ENCODE measurements at places on chromosomes 2 and 18.
A peak's percentile ranks its signal among the peaks of the same experiment; 100 is the strongest.

- DNase-seq, result no peak
Observed at GRCh38 chr2:74544634-74545033, 9.1 kb downstream of the LOXL3 start.

DNA sequence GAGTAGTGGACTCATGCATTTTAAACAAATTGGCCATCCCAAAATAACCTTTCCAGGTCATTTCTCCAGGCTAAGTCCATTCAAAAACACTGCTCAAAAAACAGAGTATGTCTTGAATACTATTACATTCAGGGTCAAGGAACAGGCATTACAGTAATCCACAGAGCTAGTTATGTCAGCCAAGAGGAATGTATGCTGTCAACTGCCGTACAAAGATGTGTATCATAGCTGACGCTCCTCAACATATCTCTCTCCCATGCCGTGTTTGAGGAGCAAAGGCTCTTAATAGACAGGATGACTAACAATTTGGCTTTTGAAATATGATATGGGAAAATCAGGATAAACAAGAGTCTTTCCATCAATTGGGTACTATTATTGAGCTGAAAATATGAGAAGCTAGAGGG, 68.8 kb upstream of the KCTD1 start:
- no peak for DNase-seq

DNA sequence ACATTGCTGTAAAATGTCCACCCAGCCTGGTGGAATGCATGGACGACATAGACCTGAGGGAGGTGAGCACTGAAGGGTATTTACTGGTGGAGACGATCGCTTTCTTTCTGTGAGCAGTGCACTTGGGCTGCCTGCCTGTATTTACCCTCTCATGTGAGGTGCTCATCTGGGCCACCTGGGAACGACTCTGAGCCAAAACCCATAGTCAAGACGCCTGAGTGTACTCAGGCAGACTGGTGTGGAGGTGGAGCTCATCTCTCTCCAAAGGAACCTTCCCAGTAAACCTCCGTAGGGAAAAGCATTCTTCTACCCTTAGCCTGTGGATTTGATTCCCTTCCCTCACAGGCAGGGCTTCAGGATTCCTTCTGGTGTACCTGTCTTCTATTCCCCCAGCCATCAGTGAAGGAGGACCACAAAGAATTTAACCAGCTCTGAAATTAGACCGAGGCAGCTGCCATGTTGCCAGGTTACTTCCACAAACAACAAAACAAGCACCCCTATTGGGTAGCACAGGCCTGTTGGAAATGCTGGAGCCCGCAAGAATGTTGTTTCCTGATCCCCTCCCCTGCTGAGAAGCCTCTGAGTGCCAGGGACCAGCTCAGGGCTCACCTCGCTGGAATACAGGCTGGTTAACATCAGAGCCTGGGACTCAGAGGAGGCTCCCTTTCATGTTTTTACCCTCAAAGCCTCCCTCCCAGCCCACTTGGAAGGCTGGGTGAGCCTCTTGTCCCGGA, 47.5 kb upstream of the TXNDC2 start:
- DNase-seq, result no peak

DNA sequence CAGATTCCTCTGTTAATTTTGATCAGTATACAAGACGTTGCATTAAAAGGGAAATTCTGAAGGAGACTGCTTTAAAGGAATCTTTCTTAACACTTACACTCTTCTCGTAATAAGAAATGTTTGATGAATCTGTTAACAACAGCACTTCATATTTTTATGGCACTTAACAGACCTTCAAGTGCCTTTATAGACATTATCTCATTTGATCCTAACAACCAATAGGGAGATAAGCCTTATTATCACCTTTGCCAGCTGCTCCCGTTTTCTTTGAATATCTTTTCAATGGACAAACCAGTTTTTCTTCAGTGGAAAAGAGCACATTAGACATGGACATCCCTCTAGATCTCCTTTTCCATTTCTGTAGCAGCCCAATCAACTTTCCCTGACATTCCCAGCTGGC, 653.0 kb upstream of the FAM98A start:
- DNase-seq, result no peak

GRCh38 chr18:22434973-22435608, 17.4 kb upstream of the CTAGE1 start:
- DNase-seq, result no peak

DNA sequence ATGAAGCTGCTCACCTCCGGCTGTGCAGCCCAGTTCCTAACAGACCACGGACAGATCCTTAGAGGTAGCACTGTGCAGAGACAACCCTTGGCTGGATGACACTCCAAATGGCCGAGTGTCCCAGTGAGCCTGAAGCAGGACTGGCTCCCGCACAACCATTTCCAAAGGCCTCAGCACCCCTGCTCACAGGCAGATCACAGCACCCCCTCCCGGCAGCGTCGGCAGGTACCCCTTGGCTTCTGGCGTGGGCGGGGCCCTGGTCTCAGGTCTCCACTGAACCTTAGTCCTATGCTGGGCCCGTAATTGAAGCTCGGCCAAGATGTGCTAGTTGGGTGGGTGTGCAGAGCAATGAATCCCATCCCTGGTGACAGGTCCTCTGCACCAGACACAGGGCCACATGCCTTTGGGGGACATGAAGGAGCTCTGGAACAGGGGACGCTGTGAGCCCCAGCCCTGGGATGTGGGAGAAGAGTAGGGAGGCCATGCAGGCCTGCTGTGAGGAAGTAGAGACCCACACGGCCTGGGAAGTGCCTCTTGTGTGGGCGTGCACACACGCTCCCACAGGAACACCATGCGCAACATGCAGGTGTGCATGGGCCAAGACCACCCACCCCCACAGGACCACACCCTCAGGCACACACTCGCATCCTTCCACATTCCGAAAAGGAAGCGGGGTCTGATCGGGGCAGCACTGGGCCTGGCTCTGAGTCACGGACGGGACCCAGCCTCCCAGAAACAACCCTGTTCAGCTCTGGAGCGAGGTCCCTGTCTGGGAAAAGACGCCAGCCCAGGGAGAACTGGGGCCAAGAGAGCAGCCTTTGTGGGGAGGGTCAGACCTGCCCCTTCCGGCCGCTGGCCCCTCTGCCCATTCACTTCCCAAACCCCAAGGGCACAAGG, 2.8 kb downstream of the DUSP2 start:
- DNase-seq, result peak; percentile 56

GRCh38 chr2:72613931-72614330, 211.9 kb downstream of the EXOC6B start:
- DNase-seq, result no peak

DNA sequence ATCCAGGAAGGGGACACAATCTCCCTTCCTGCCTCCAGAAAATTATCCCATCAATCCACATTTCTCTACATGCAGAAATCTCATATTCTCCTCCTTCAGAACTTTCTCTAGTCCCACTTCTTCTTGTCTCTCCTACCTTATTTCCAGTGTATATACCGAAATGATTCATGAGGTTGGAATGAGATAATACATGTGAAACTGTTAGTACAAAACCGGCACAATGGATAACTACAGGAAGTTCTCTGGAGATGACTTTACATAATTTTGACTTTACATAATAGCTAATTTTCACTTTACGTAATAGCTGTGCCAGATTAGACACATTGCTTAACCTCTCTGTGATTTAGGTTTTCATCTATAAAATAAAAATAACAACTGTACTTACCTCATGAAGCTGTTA, 801.3 kb downstream of the ERBB4 start:
- no peak for DNase-seq

- DNase-seq, result no peak
Observed at GRCh38 chr2:184215745-184216144, 382.6 kb upstream of the ZNF804A start.

GRCh38 chr2:143110758-143111428, 18.3 kb upstream of the ARHGAP15 start:
- DNase-seq, result peak; percentile 37

DNA sequence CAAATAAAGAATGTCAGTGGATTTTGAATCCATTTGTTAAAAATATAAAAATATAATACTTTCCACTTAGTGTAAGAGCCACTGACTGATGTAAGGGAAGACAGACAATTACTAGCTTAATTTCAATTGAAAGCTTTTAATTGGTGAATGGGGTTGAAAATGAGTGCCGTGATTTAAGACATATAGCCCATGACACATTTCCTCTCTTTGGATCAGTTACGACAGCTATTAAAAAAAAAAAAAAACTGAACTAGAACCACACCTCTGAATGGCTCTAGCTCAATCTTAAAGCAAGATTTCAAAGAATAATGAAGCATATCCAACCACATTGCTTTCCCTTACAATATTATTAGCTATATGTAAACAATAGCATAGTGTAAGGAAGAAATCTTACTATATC, 44.0 kb downstream of the CIB4 start:
- DNase-seq, result no peak

GRCh38 chr2:69563021-69563420, 80.5 kb downstream of the AAK1 start:
- no peak for DNase-seq

All from activated T-helper 1 cell treated with anti-CD3 and anti-CD28 coated beads, Interleukin-2, amount 50 U/mL, for 16 hours (primary cell).